ENCODE measurements at places on chromosomes 1 and 21. TPM values are rescaled to one million over a fixed set of nuclear protein-coding genes. Genes with fewer than 3 reads are reported as not detected.

The LRRC3 gene
- 2.4 TPM for polyA plus RNA-seq

The DPYD gene
- polyA plus RNA-seq: 8.3 TPM

The B4GALT2 gene
- 41.5 TPM for polyA plus RNA-seq

The SLC37A1 gene
- polyA plus RNA-seq: 2.5 TPM

DNA sequence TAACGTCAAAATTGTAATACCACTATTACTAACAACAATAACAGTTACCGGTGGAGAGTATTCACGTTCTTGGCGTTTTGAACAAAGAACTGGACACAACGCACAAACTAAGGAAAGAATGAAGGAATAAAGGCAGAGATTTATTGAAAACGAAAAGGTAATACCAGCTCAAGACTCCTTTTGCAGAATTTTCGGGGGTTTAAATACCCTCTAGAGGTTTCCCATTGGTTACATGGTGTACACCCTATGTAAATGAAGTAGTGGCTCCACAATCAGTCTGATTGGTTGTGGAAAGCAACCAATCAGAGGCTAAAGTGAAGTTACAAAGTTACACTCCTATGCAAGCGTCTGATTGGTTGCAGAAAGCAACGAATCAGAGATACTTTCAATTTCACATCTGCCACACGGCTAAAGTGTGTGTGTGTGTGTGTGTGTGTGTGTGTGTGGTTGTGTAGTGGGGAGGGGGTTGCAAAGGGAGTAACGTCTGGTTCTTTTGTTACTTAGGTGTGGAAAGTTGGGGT is 1.1 kb upstream of the GTF2B start:
- DNase-seq: peak; percentile 40

DNA sequence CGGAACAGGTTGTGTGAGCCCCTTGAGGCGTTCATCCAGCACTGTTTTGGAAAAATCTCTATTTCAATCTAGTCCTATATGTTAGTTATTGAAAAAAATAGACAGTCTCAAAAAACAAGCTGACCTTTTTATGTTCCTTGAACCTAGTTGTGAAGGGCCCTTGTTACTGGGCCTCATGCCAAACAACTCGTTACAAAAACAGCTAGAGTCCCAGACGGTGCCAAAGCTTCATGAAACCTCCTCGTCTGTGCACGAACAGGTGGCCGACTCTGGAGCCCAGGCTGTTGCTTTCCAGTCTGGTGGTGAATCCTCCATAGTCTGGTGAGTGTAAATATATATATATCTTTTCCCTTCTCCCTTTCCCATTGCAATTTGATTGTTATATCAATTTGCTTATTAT is at the start of gene CHIA:
CHIA (plus strand) TSS at position 222 of the 400 bp plus-strand sequence. CDS start 19,617 bp downstream, outside the sequence.
- DNase-seq: no peak

DNA sequence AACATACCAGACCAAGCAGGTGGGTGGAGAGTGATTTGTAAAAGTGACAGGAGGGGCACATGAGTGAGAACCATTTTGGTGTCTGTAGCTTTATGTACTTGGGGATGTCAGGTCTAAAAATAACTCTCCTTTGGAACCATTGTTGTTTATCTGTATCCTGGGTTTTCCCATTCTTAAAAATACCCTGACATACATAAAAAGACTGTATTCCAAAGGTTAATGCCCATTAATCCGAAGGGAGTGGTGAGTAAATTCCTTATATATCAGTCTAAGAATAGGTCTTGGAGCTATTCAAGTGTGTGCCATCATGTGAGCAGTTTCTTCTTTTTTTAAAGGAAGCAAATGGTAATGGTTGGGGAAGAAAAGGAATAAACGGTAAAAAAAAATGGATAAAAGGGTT is 117.5 kb downstream of the TGFB2 start:
- DNase-seq: no peak

- no peak for DNase-seq
Observed at GRCh38 chr1:57066980-57067610, 101.3 kb upstream of the C8B start.

GRCh38 chr1:3465091-3465934 is 10.8 kb downstream of the ARHGEF16 start:
- no peak for DNase-seq

GRCh38 chr1:193694741-193695140 is 508.3 kb upstream of the B3GALT2 start:
- no peak for DNase-seq

GRCh38 chr1:63792152-63792551 is 18.3 kb downstream of the ROR1 start:
- DNase-seq: no peak

DNA sequence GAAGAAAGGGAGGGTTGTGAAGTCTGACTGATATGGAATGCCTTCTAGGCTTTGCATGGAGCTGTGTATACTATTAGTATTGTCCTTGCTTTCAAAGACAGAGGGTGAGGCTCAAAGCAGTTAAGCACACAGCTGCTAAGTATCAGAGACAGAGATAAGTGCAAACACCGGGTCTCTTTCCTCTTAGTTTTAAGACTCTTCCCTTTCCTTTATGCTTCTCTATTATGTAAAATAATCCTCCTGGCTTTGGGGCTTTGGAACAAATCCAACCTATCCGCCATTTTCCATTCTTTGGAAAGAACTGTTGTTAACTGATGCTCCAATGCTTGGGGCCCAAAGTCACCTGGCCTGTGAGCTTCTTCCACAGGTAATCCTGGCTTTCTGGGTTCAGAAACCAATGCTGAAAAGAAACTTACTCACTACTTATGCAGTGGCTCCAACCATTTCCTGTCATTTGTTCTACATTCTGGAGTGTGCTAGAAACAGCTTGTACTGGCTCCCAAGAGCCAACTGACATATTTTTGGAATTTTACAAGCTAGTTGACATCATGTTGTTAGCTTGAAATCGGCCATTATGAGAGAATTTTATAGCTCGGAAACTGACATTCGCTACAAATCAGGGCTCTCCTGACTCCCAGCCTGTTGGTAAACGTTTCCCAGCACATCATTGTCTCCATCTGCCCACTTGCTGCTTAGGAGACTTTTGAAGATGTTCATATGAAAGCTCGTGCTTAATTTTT is 67.5 kb downstream of the DNTTIP2 start:
- DNase-seq: no peak

DNA sequence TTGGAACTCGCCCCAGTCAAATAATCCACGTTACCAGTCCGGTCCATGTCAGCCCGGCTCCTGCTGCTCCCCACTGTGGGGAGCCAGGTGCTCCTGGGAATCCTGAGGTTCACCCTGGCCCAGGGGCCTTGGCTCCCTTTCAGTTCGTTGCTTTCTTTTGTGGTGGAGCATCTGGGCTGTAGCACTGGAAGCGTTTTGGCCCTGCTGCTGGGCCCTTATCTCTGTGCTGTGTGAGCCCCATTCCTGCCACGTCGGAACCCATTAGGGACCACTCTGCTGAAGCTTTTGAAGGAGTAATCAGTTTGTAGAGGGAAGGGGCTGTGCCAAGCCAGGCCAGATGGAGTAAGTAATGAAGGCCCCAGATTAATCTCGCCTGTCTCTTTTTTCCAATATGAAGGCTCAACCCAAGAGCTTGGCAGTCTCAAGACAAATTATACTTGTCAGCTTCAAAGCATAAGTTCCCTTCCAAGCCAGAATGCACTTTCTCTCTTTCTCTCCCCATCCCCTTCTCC is 82.3 kb downstream of the PGM1 start:
- no peak for DNase-seq

DNA sequence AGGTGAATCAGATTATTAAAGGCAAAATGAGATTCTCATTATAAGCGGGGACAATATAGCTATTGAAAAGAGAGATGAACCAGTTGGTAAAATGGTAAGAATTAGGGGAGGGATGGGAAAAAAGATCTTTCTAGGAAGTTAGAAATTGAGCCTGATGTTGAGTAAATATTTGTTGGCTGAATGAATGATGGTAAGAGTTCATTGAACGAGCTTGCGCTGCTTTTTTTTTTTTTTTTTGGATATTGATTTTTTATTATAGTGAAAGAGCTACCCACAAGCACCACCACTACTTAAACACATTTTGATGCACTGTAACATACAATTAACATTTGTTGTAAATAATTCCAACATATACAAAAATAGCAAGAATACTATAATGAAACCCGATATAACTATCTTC is 1.1 kb upstream of the GCLM start:
- DNase-seq: no peak

DNA sequence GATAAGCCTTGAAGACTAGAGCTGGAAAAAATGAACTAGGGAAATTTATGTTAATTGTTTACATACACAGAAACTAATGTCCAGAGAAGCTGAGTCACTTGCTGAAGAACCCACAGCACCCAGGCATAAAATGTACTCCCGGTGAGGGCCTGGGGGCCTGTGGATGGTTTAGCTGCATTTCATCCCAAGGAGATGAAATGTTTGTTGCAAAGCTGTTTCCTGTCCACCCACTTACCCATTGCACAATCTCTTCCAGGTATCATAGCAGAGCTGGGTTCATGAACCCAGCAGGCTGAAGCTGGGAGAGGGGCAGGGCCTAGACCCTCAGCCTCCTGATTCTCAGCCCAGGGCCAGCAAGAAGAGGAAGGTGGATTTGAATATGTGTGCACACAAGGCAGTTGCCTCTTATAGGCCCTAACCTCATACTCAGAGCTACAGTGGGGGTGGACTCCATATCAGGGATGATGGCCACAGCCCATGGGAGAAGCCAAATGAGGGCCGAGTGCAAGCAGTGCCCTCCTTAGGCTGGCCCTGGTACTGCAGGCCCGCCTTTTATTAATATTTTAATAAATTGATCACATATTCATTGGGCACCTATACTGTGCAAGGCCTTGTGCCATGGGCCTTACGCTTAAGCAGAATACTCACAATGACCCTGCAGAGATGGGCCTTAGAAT is 110.8 kb downstream of the LACTBL1 start:
- peak; percentile 41 for DNase-seq

All from hindlimb muscle (tissue), 1 donor.